Muscle of arm (tissue), 14 donors: ENCODE measurements at places on chromosomes 5 and 9.

- no peak for DNase-seq
These were observed 162.5 kb downstream of the CD180 start for GRCh38 chr5:67033880-67034651.

DNA sequence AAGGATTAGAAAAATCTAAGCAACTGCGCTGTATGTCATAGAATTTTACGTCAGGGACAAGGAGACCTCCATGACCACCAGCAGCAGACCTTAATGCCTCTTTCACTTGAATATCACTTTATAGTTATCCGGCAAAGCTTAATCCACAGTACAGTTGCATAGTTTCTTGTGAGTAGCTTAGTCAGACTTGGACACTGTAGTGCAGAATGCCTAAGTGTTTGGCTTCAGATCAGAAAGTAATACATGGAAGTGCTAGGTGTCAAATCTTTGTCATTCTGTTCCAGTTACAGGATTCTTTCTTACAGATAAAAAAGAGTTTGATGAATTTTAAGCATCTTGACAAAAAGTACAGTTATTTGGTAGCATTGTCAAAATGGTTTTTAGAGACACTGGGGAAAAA is 239.9 kb upstream of the PAPPA start:
- peak; percentile 31 for DNase-seq

GRCh38 chr5:76406014-76406413 is 2.9 kb downstream of the IQGAP2 start:
- no peak for DNase-seq

- no peak for DNase-seq
These were observed 99.2 kb downstream of the PHF2 start for GRCh38 chr9:93675336-93676150.

GRCh38 chr9:99398241-99398640 is 176.2 kb downstream of the SEC61B start:
- DNase-seq = no peak

DNA sequence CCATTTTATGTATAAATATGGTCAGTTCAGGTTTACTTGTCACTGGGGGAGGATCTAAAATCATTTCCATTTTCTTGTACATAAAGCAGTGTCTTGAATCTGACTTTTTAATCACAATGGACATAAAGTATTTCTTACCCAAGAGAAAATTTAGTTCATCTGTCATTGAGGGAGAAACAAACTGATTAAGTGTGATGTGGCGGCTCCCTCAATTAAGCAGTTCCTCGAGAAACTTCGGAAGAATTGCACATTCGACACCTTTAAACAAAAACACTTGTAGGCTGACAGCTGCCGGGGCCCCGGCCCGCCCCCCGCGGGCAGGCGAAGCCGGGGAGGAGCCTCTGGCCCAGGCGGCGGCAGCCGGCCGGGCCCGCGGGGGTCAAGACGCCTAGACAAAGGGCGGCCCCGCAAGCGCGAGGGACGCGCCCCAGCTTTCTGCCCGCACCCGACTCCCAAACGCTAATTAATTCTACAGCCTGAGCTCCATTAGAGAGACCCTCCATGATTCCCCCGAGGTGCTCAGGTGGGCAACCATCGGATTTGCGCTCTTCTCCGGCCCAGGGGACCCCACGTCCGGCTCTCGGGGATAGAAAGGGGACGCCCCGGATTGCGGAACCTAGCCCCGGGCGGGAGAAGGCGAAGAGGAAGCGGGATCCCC is 750 bp downstream of the TRIM36 start:
- DNase-seq = no peak

DNA sequence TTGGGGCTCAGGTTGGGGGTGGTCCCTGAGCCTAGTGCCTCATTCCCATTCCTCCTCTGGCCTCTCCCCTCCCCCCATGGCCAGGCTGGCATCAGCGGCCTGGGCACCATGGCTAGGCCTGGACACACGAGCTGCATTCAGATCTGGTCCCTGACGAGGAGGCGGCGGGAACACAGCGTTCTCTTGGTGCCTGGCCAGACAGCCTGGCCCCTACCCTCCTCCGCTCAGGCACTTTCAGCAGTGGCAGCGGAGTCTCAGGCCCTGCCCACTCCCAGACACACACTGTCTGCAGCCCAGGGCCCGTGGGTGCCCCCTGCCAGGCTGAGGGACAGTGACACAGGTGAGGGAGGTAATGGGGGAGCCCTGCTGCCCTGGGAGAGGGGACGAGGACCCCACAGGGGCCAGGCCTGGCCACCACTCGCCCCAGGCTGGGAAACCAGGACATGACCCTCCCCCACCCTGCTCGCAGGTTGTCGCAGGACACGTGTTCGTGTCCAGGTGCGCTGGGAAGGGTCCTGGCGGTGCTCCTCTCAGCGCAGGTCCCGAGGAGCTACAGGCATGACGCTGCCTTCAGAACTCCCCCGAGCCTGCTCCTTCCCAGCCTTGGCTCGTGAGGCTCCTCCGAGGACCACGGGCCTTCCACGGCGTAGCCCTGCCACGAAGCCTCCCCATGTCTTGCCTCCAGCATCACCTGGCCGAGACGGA is 19.9 kb upstream of the UBAC1 start:
- no peak for DNase-seq

DNA sequence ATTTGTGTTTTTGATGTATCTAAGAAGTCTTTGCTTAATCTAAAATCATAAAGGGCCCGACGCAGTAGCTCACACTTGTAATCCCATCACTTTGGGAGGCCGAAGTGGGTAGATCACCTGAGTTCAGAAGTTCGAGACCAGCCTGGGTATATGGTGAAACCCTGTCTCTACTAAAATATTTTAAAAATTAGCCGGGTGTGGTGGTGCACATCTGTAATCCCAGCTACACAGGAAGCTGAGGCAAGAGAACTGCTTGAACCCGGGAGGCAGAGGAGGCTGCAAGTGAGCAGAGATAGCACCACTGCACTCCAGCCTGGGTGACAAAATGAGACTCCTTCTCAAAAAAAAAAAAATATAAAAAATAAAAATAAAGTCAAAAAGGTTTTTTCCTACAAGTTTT is 9.6 kb downstream of the IL6ST start:
- DNase-seq = no peak

GRCh38 chr5:18216729-18217128 is 582.5 kb downstream of the TAF11L14 start:
- DNase-seq = no peak

- DNase-seq = no peak
These were observed 223.1 kb upstream of the PAPPA start for GRCh38 chr9:115930472-115930871.

- no peak for DNase-seq
These were observed 358.4 kb downstream of the EBF1 start for GRCh38 chr5:158741296-158741695.

GRCh38 chr5:73764996-73765395 is 139.0 kb downstream of the ARHGEF28 start:
- no peak for DNase-seq

- DNase-seq = no peak
These were observed 415.4 kb downstream of the CDH9 start for GRCh38 chr5:26622947-26623346.

- no peak for DNase-seq
These were observed 87.3 kb upstream of the ADAMTS2 start for GRCh38 chr5:179432547-179432946.

DNA sequence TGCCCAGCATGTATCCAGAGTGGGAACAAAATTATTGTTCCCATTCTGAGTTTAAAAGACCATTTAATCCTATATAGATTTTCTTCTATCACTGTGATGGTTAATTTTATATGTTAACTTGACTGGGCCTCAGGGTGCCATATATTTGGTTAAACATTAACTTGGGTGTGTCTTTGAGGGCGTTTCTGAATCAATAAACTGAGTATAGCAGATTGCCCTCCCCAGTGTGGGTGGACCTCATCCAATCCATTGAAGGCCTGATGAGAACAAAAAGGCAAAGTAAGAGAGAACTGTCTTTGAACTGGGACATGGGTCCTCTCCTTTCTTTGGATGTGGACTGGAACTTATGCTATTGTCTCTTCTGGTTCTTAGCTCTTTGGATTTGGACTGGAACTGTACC is 17.3 kb downstream of the RIOK2 start:
- DNase-seq = no peak

DNA sequence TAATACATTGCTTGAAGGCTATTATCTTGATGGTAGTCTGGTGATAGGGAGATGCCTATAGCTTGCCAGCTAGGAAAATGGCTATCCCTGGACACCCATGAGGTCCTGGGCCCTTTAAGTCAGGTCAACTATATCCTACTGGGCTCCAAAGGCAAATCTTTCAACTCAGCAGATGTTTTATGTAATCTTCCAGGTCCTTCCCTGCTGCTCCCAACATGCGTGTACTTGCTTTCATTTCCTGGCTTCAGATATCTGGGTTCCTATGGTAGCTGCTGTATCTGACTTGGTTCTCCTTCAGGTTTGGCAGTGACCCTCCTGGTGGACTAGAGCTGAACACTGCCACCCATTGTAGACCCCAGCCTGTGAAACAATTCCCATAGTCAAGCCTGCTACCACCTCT is 32.4 kb upstream of the GAS1 start:
- no peak for DNase-seq

DNA sequence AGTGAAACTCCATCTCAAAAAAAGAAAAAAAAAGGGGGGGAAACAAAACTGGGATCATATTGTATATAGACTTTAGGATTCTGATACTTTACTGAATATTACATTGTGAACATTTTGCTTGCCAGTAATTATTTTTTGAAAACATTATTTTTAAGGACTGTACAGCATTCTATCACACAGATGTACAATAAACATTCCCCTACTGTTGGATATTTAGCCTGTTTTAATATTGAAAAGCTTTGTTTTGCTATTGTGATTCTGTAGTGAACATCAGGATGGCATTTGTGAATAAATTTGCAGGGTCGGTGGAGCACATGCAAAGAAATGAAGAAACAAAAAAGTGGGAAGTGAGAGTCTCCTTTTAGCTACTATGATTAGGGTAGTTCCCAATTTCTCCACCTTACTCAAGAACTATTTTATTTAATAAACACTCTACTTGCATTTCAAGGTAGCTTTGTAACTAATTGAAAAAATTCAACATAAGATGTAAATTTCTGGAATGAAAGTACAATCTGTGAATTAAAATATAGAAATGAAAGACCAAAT is 18.7 kb downstream of the RASGRF2 start:
- no peak for DNase-seq

DNA sequence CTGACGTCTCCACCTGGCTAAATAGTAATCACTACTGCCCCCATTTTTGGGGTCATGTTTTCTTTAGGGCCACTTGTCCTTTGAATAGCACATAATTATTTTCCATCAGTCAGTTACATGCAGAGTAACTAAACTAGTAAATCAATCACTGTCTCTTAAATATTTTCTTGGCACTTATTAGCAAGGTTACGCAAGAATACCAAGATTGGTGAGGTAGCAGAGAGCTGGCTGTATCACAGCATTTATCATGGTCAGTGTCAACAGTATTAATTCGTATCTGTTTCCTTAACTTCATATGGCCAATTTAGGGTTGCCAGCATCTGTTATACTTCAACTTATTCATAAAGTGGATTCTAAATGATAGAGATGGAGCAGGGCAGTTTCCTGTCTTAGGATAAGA is 346.8 kb upstream of the FAM174A start:
- DNase-seq = no peak

- peak; percentile 31 for DNase-seq
These were observed 132.5 kb downstream of the SEMA6A start for GRCh38 chr5:116442095-116442534.

GRCh38 chr9:135377431-135377830 is 102.2 kb upstream of the PPP1R26 start:
- DNase-seq = no peak

DNA sequence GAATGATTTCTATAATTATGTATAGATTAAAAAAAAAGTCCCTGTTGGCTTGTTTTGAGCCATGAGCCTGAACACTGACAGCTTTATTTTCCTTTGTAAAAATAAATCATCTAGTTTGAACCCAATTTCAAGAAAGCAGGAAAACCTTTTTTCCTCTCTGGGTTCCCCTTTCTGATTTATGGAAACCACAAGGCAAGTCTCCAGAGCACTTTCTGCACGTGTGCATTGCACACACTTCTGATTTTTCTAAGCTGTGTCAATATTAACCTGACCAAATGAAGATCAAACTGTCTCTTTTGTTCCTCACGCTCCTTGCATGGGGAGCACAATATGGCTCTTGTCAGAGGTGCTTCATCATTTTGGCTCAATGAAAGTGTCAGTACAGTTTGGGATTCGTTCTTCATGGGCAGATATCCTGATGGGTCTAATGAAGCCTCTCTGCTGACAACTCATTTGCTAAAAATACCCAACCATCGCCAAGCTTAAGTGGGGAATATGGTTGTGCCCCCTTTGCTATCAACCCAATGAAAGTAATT is 39.2 kb upstream of the PCA3 start:
- no peak for DNase-seq

- DNase-seq = no peak
These were observed 32.8 kb upstream of the TNFAIP8 start for GRCh38 chr5:119322948-119323537.

DNA sequence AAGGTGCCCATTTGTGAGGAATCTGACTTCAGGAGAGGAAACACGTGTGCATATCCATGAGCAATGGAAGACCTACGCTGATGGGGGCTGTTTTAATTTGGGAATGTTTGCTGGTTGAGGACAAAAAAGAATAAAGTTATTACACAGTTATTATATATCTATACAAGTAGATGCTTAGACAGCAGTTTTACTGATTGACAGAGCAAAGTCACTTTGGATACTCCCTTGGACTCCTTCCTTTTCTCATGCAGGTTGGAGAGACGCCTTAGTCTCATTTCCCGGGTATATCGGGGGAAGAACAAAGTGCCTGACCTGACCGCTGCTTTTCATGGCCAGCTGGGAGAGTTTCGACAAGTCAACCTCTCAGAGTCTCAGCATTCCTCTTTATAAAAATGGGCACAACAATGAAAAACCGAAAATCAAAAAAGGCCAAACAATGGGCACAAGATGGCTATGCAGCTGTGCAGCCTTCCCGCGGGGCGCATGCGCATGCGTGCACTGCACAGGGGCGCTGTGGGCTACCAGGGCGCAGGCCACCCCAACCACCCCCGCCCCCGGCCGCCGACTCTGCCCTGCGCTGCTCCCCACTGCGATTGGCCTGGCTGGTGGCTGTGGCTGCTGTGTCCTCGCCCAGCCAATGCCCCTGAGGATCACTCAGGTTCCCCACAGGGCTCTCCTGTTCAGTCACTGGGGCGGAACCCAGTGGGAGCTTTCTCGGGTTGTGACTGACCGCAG is 18.1 kb downstream of the NFIL3 start:
- no peak for DNase-seq

GRCh38 chr5:669111-669841 is 23.9 kb downstream of the TPPP start:
- no peak for DNase-seq

DNA sequence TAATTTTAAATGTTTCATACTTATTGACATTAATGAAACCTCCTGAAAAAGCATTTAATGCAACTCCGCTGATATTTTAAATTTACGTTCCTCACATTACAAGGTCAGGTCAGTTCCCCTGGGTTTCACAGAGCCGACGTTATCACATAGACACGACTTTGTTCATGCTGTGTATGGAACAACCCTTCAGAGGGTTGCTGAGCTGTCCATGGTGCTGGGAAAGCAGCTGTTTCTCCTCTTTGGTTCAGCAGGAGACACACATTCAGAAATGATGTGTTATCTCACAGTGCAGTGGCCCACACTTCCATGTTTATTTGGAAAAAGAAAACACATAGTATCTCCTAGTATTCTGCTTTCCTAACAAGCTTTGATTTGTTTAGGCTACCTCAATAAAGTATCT is 53.5 kb downstream of the PPP2R2B start:
- peak; percentile 37 for DNase-seq

- no peak for DNase-seq
These were observed 2.7 kb downstream of the SLC34A3 start for GRCh38 chr9:137233143-137233980.
